Stimulated activated CD4-positive, alpha-beta T cell treated with anti-CD3 and anti-CD28 coated beads, Interleukin-4, amount 100 ng/mL, for 4 hours (primary cell): ENCODE measurements at places on chromosomes 2 and 18.

DNA sequence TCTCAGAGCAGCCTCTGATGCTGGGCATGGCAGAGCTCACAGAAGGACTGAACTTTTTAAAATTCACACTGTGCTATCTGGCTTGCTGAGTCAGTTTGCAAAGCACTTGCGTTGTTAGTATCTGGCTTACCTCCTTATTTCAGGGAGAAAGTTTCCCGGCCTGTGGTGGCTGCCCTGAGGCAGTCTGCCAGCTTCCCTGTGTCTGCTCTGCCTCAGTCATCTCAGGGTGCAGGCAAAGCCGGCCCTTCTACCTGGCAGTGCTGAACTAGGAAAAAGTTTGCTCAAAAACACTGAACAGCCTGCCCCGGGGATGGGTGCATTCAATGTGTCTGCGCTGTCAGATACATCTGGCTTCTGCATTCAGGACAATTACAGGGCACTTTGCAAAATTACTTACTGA is 90.2 kb upstream of the UXS1 start:
- no peak for DNase-seq

- DNase-seq = no peak
These were observed 152.6 kb downstream of the GALNT14 start for GRCh38 chr2:30985493-30986230.

- DNase-seq = no peak
These were observed 66.9 kb downstream of the EMX1 start for GRCh38 chr2:72984172-72984671.

DNA sequence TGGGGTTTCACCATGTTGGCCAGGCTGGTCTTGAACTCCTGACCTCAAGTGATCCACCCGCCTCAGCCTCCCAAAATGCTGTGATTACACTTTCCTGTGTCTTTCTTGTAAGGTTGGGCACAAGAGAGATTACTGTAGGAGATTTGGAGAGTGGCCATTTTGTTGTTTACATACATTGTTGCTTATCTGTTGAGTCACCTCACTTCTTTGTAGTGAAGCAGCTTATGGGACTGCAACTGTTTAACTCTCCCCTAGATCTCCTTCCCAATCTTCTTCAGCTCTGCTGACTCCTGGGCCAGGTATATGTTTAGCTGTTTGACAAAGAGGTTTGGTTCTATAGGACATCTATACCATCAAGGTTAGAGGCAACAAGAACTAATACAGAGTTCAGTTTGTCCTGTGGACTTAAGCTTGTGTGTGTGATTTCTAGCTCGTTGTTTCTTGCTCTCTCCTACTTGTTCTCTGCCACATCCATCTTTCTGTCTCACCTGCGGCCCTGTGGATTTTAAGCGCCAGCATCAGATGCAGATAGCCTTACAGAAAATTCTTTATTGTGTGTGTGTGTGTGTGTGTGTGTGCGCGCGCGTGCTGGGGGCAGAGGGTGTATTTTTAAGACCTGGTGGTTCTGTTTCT is 95.4 kb downstream of the HAUS1 start:
- no peak for DNase-seq

DNA sequence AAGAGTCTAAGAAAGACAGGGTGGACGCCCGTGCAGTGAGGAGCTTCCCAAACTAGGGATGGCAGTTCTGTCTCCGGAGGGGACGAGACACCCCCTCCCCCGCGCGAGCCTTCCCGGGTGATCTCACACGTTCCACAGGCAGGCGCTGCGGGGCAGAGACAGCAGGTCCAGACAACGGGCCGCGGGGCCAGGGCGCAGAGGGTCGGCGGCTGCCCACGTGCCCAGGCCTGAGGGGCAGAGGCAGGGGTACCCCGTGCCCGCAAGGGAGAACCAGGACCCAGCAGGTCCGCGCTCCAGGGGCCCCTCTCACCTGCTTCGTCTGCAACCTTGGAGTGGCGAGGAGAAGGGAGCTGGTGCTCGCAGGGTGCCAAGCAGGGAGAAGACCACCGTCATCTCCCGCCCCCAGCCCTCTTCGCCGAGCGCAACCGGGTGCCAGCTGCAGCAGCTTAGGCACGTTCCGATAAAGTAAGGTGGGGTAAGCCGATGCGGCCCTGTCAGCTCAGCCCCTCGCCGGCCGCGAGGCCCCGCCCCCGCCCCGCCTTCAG is at the start of gene GPR155:
GPR155 (minus strand) TSS at position 467 of the 545 bp plus-strand sequence. CDS start 5,073 bp downstream, outside the sequence.
- DNase-seq = peak; percentile 36

- DNase-seq = no peak
These were observed 1.2 kb downstream of the RPL31 start for GRCh38 chr2:101003278-101003775.

GRCh38 chr18:66168685-66169235 is 417.9 kb downstream of the CDH7 start:
- no peak for DNase-seq

DNA sequence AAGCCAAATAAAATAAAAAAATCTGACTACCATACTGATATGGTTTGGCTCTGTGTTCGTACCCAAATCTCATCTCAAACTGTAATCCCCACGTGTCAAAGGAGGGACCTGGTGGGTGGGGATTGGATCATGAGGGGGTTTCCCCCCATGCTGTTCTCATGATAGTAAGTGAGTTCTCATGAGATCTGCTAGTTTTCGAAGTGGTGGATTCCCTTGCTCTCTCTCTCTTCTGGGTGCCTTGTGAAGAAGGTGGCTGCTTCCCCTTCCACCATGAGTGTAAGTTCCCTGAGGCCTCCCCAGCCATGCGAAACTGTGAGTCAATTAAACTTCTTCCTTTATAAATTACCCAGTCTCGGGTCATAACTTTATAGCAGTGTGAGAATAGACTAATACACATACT is 123.8 kb upstream of the WDSUB1 start:
- DNase-seq = no peak

DNA sequence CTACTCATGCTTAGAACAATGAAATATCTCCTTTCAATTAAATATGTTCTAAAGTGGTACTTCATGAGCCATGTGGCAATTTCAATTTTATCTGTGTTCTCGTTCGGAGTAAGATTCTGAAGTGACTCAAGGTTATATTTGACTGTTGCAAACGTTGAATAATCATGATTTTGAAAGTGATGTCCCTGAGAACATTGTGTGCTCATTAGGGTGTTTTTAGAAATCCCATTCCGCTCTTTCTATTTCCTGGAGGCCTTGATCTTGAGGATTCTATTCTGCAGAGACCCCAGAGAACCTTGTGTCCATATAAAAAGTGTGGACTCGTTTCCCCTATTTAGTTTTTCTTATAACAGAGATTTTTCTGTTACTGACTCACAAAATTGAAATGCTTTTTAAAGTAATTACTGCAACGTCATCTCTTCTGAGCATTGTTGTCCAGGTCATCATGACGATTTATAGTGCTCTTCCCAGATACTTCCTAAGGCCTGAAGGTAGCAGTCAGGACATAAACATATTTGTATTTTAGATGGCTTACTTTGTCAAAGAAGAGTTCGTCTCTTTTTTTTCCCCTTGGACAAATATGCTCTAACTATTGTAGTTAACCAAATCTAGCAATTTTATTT is 27.2 kb downstream of the IL1R2 start:
- no peak for DNase-seq

DNA sequence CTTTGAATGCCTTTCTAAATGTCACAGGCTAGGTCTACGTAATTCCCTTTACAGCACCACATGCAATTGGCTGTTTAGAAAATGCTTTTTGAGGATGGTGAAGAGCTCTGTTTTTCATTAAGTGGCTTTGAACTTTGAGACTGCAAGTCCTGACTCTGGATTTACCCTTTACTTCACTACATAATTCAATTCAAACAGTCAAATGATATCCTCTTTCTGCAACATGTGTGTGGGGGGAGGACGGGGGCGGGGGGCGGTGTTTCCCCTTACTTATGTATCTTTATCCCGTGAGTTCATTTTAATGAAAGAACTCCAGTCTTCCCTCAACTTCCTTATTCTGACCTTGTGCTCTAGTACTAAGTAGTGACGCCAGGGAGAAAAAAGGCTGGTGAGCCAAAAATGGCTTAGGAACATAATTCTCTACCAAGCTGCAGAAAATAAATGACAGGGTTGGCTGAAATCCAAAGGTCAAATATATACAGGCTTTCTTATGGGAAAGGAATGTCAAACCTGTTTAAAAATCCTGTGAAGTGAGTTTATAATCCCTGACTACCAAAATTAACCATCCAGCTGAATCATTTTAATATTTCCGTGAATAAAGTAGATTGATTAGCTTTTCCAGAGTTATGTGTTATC is 119.6 kb downstream of the SLC8A1 start:
- DNase-seq = no peak

GRCh38 chr18:45553723-45554388 is 61.4 kb upstream of the SLC14A2 start:
- DNase-seq = no peak

- DNase-seq = no peak
These were observed 87.2 kb downstream of the NRP2 start for GRCh38 chr2:205769495-205769850.
